Activated CD4-positive, alpha-beta T cell treated with anti-CD3 and anti-CD28 coated beads, Interleukin-2, amount 50 U/mL, for 16 hours (primary cell): ENCODE measurements at places on chromosomes 2 and 18.

DNA sequence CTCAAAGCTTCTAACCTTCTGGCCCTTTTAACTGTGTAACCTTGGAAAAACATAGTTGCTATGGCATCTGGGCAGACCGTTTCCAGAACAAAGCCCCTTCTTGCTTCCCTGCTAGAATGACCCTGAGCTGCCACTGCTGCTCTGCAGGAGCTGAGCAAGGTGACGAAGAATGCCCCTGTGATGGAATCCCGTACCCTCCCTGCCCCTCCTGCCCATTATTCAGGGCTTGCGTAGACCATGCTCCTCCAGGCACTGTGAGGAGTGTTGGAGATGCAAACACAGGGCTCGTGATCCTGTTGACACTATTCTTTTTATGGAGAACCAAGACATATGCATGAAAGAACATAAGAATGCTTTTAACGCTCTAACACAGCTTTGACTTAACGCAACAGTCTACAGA lies 191.1 kb downstream of the CDH2 start:
- DNase-seq = no peak

- DNase-seq = no peak
Measured at GRCh38 chr2:106886916-106887758, 1.2 kb upstream of the ST6GAL2 start.

- DNase-seq = no peak
Measured at GRCh38 chr2:235008584-235009044, 56.8 kb downstream of the SH3BP4 start.

GRCh38 chr18:41905786-41906527 lies 49.1 kb upstream of the PIK3C3 start:
- no peak for DNase-seq

DNA sequence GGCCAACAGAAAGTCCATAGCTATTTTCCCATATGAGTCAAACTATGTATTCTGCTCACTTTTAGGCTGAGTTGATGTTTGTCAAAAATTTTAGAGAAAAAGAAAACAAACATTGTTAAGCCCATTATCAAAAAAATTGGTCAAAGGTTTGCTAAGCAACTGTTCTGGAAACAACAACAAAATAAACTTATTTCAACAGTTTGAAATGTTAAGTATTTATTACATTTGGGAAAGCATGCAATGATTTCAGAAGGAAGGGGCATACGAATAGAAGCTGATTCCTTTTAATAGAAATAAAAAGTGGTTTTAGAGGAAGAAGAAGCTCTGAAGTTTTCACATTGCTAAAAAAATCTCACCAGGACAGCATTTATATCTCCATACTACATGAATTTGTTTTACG lies 1837.5 kb upstream of the CELF4 start:
- DNase-seq = no peak

- no peak for DNase-seq
Measured at GRCh38 chr2:223055140-223055539, 3.1 kb downstream of the KCNE4 start.

GRCh38 chr18:22499421-22499820 lies 81.7 kb upstream of the CTAGE1 start:
- no peak for DNase-seq
